CD4-positive, alpha-beta T cell treated with Interleukin-15 for 1 hour (primary cell): ENCODE measurements at places on chromosomes 3 and 15.

DNA sequence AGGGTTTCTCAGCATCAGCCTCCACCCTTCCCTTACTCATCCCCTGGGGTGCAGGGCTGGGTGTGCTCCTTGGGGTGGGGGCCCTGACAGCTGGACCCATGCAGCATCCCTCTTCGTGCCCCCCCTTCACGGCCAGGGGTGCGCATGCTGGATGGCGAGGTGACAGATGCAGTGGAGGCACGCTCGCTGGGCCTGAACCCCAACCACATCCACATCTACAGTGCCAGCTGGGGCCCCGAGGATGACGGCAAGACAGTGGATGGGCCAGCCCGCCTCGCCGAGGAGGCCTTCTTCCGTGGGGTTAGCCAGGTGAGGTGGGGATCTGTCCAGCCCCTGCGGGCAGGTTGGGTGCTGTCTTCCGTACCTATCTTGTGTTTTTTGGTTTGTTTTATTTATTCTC, 6.3 kb upstream of the FES start:
- DNase-seq = no peak

GRCh38 chr15:86327230-86327865, 247.7 kb downstream of the AGBL1 start:
- no peak for DNase-seq

GRCh38 chr15:48645558-48646330, at the start of gene FBN1:
TSS of gene FBN1 (minus strand) at chr15:48645709. CDS start at chr15:48644769, 940 bp downstream.
- DNase-seq = no peak

- peak; percentile 88 for DNase-seq
Measured at GRCh38 chr3:108125550-108126071, 34.8 kb upstream of the CD47 start.

DNA sequence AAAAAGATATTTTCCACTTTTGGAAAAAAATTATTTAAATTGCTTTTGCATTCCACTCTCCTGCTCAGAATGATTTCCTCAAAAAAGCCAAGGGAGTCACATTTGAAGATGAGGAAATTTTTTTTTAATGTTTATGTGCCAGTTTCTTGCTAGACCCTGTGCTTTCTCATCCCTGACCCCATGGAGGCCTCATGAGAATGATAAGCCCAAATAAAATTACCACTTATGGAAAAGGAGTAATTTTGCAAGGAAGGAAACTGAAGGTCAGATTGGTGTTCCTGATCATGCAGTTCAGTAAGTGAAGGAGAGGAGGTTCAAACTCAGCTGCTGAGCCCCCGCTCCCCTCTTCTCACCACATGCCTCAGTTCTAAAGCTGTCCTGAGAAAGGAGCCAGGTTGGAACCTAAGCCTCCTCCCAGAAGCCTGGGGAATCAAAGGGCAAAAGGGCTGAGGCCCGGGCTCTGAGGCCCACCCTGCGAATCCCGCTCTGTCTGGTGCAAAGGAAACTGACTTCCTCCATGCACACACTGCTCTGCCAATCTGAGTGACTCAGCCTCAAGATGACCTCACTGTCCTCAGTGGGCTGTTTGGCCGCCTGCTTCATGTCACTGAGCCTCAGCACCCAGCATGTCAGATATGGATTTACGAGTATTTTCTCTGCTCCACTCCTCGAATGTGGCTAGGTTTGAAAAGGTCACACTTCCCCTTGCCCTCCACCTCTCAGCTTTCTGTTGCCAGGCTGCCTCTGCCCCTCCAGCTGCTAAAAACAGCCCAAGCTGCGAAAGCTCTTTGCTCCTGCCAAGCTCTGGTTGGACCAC, 56.9 kb upstream of the FLNB start:
- peak; percentile 51 for DNase-seq
